ENCODE measurements at places on chromosomes 16 and 17.

- no peak for DNase-seq
Observed at GRCh38 chr16:12310286-12310685, 333.8 kb downstream of the SNX29 start.

DNA sequence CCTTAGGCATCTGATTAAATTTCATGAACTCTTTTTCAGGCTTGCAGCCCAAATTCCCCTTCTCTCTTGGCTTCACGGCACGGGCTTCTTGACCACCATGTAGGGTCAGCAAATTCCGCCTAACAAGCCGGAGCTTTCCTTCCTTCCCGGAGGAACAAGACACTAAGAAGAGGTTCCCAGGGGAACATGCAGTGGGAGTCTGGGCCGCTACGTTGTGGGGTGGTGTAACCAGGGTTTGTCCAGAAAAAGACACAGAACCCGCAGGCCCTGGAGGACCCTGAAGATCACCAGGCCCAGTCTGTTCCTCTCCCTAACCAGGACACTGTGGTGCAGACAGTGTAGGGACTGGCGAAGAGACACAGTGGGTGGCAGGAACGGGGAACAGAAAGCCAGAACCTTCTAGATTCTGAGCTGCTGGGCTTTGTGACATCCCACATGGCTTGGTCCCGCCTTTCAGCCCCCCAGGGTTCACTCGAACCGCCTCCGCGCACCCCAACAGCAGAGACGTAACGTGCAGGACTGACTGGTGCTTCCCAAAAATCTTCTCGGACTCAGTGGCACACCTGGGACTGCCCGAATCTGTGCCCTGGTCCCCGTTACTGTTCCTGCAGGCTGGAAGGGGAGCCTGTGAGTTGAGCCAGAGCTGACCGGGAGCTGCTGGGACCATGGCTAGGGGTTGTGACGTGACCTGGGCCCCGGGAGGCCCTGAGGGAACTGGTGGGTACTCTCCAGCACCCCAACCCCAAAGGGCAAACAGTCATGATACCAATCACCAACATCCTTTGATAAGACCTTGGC lies 55.2 kb downstream of the TBC1D16 start:
- DNase-seq, result no peak

GRCh38 chr17:680529-680928 lies 34.1 kb downstream of the VPS53 start:
- no peak for DNase-seq

GRCh38 chr17:64574646-64575045 lies 67.9 kb downstream of the CEP95 start:
- DNase-seq, result no peak

GRCh38 chr17:73165616-73166404 lies 1.0 kb downstream of the SSTR2 start:
- DNase-seq, result no peak

- DNase-seq, result peak; percentile 62
Observed at GRCh38 chr16:81035398-81035974, at the start of gene ATMIN. Gene ATMIN, plus strand, starts transcription at chr16:81035842. Its CDS starts 29 bp downstream, at chr16:81035871.

DNA sequence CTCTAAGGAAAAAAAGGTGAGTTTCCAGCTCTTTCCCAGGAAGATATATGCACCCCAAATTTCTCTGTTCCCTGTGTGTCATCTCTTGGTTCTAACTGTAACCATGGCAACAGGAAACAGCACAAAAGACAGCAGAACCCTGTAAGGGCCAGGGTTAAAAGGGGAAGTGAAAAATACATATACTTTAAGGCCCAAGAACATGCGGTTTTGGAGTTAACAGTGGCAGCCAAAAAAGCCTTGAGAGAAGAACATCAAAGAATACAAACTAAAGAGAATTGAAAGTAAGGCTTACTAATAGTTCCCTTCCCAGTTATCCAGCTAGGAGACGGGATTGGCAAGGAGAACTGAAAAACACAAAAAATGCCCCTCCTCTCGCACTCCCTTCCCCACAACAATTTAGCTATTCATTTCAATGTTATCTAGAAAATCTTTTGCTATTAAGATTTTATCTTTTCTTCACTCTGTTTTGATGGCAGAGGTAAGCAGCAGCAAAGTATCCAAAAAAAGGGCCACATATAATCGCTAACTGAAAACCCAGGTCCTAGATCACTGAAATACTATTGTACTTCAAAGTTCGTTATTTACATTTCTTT lies 1.5 kb downstream of the SPOP start:
- DNase-seq, result no peak

GRCh38 chr17:43591779-43592562 lies 45.8 kb upstream of the ETV4 start:
- peak; percentile 86 for DNase-seq

- no peak for DNase-seq
Observed at GRCh38 chr17:73170324-73170723, 5.5 kb downstream of the SSTR2 start.

- peak; percentile 30 for DNase-seq
Observed at GRCh38 chr17:48804936-48805411, 12.1 kb downstream of the TTLL6 start.

DNA sequence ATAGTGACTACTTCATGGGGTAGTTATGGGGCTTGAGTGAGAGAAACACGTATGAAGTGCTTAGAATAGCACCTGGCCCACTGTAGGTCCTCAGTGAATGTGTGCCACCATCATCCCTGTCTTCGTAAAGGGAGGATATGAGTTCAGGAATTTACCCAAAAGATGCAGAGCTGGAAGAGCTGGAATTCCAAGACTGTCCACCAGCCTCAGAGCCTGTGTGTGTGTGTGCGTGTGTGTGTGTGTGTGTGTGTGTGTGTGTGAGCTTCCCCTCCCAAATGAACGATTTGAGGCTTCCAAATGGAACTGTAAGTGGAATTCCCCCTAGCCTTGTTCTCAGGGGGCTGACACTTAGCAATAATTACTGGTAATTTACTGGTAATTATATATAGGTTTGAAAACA lies 27.3 kb downstream of the WFDC1 start:
- DNase-seq, result no peak

- no peak for DNase-seq
Observed at GRCh38 chr17:9002606-9003354, 18.5 kb upstream of the NTN1 start.

- DNase-seq, result no peak
Observed at GRCh38 chr16:75868636-75869632, 142.6 kb upstream of the CPHXL start.

- no peak for DNase-seq
Observed at GRCh38 chr17:17109907-17110306, 67.7 kb downstream of the MPRIP start.

GRCh38 chr17:851924-852323 lies 69.8 kb downstream of the MRM3 start:
- no peak for DNase-seq

GRCh38 chr16:9134306-9134705 lies 42.9 kb downstream of the HAPSTR1 start:
- no peak for DNase-seq

- DNase-seq, result no peak
Observed at GRCh38 chr16:15435216-15435864, 952 bp downstream of the BMERB1 start.

DNA sequence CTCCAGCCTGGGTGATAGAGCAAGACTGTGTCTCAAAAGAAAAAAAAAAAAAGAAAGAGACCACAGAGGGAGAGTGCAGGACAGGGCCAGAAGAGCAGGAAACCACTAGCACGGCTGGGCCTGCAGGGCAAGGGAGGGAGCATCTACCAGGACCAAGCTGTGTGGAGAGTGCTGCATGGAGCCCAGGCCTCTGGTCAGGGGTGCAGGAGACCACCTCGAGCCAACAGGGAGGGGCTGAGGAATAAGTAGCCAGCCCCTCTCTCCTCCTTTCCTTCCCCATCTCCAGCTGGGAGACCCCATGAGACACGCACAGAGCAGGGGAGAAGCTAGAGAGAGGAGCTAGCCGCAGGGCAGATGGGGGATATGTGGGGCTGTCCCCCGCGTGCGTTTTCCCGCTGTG lies 67.0 kb upstream of the DNAH17 start:
- no peak for DNase-seq

GRCh38 chr17:75845933-75846691 lies 1.9 kb upstream of the UNC13D start:
- no peak for DNase-seq

DNA sequence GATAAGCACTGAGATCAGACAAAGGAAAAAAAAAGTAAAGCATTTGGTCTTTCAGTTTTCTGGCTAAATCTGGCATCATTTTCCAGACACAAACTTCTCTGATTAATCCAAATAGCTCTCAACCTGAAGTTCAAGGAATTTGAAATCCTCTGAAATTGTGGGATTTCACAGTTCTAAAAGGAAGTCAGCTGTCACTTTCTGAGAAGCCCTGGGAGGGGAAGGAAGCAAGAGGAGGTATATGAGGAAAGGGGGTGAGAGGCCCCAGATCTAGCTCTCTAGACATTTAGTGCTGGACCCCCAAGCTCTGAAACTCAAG lies 17.5 kb upstream of the HOXB9 start:
- no peak for DNase-seq

- DNase-seq, result no peak
Observed at GRCh38 chr17:19370493-19370960, 7.8 kb upstream of the MAPK7 start.

GRCh38 chr17:21251337-21252010 lies 1.7 kb downstream of the NATD1 start:
- DNase-seq, result no peak

DNA sequence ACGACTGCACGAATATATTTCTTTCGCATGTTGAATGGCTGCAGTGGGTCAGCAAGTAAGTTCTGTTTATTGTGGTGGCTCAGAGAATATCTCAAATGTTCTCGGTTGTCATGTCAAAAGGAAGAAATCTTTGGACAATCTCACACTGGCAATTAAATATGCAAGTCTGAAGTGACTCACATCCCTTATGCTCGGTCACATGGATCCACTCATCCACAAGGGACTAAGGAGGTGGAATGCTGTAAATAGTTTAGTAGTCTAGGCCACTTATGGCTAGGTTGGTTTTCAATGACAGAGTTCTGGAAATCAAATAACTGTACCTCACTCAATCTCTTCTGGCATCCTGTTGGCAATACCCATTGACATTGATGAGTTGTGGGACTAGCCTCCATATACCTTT lies 33.0 kb upstream of the PMP22 start:
- no peak for DNase-seq

GRCh38 chr16:11360641-11361373 lies 15.5 kb downstream of the RMI2 start:
- no peak for DNase-seq

DNA sequence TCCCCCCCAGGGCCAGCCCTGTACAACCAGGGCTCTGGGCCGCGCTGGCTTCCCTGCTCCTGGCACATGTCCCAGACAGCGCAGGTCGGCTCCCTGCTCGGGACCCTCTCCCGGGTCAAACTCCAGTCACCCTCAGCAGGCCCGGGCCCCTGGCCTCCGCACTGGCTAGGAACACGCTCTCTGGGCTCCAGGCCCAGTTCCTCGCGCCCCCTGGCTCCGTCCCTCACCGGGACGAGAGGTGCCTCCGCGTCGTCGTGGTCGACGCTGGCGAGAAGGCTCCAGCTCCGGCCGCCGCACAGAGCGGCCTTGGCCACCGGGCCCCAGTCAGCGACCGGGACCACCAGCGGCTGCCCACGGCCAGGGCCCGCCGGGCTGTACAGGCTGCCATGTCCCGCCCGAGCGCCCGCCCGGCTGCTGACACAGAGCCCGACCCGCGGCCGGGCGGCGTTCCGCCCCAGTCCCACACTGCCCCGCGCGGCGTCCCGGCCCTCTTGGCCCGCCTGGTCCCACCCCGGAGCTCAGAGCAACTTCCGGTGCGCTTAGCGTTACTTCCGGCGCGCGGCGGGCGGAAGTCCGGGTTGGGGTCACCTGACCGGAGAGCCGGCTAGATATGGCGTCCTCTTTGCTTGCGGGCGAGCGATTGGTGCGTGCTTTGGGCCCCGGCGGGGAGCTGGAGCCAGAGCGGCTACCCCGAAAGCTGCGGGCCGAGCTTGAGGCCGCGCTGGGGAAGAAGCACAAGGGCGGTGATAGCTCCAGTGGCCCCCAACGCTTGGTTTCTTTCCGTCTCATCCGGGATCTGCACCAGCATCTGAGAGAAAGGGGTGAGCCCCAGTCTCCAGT lies at the start of gene POLDIP2:
Gene POLDIP2 (minus strand): TSS at position 467 of the 840 bp plus-strand sequence. CDS start 79 bp downstream, at position 388.
- DNase-seq, result peak; percentile 86

- DNase-seq, result no peak
Observed at GRCh38 chr17:45857977-45858708, 13.5 kb downstream of the SPPL2C start.

DNA sequence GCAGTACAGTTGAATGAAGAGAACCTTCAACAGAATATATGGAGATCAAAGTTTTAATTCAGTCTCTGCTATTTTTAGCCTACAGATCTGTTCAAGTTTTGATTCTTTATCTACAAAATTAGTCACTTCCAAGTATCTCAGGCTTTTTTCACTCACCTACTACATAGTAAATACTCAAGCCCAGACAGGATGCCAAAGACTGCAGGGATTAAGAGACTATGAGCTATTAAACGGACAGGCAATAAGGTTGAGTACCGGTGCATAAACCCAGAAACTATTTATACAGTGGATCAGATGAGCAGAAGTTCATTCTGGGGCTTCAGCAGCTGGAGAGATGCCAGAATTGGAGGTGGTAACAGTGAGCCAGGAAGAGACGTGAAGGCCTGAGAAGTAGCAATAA lies 18.7 kb upstream of the OR3A1 start:
- no peak for DNase-seq

- DNase-seq, result no peak
Observed at GRCh38 chr17:73160980-73161630, 3.7 kb upstream of the SSTR2 start.

DNA sequence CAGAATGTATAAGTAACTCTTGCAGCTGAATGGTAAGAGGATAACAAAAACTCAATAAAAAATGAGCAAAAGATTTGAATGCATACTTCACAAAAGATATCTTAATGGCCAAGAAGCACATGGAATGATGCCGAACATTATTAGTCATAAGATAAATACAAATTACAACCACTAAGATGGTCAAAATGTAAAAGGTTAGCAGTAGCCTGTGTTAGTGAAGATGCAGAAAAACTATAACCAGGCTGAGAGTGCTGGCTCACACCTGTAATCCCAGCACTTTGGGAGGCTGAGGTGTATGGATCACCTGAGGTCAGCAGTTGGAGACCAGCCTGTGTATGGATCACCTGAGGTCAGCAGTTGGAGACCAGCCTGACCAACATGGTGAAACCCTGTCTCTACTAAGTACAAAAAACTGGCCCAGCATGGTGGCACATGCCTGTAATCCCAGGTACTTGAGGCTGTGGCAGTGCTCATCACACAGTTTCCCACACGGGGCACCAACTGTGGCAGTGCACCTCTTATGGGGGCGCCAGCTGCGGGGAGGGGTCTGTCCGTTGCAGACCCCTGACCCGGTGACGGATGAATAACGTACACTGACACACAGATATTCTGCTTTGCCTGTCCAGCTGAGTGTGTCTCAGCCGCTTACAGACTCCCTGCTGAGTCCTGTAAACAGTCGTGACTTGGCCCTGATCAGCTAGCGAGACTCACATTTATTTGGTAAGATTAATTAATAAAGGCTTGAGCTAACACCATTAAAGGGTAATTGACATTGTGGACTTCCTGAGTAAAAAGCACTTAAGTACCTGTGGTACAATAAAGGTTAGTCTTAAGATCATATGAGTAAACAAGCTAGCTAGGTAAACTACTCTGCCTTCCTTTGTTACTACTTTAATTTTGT lies 45.7 kb upstream of the FAM20A start:
- DNase-seq, result no peak

- no peak for DNase-seq
Observed at GRCh38 chr17:40316571-40317344, 7.8 kb downstream of the RARA start.

GRCh38 chr17:78583091-78583490 lies 5.9 kb upstream of the DNAH17 start:
- DNase-seq, result no peak
